Panc1 (cell line): ENCODE measurements at places on chromosomes 7 and 10. TPM values are rescaled to one million over a fixed set of nuclear protein-coding genes. Genes with fewer than 3 reads are reported as not detected.

DNA sequence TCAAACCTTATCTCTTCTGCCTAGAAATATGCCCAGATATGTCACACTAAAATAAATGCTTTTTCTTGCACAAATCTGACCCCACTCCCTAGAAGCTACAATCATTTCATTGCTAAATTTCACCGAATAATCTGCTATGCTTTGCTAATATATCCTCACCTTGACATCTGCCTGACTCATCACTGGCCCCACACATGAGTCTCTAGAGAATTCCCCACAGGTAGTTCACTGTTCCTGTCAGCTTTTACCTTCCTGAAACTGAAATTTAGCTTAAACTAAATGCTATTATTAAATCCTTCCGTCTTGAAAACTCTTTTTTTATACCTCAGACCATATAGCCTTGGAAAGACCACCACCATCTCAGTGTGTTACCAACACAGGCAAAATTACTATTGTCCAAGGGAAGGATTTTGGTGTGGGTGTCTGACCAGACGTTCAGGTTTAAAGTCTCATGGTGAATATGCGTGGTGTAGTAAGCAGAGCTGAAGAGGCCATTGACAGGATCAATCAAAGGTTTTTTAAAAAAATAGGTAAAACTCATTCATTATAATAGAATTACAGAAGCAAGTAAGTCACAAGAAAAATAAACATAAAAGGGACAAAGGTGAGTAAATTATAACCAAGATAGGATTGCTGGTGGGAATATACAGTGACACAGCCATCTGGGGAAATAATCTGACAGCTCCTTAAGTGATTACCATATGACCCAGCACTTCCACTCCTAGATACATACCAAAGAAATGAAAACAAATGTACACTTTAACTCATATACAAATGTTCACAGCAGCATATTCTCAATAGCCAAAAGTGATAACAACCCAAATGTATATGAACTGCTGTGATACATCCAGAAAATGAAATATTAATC is 173.5 kb downstream of the KMT2E start:
- no peak for DNase-seq

DNA sequence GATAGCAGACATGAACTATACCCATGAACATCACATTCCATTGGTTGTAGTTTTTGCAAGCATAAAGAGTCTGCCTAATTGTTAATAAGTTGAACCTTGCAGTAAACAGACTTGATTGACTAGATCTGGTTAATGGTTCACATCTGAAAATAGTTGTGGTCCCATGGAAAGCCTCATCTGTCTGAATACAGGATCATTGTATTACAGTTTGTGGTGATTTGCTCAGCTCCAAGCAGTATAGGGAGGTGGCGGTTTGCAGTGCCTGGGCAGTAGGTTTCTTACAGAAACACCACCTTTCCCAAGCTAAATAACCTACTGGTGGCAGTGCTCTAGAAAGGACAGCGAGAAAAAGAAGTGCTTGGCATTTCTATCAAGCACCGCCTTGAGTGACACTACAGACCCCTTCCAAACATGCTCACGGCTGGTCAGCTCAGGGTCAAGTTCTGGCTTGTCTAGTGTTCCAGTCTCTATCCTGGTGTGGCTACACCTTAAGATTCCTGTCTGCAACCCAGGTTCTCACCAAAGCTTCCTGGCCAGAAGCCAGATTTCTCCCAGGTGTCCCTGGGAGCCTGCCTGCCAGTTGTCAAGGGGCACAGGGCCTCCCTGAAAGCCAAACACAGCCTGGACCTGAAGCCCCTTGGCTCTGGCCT is 119.9 kb downstream of the FANK1 start:
- no peak for DNase-seq

GRCh38 chr7:26393818-26394217 is 102.2 kb downstream of the SNX10 start:
- no peak for DNase-seq

GRCh38 chr7:34165466-34165865 is 260.1 kb downstream of the BMPER start:
- no peak for DNase-seq

- no peak for DNase-seq
These were observed 2.9 kb downstream of the IGF2BP3 start for GRCh38 chr7:23467291-23467805.

- no peak for DNase-seq
These were observed 54.9 kb downstream of the PTEN start for GRCh38 chr10:87918254-87918859.

ATRNL1 gene
- total RNA-seq, result 17.1 TPM

- DNase-seq, result no peak
These were observed 44.8 kb upstream of the ORC5 start for GRCh38 chr7:104252409-104253134.

- no peak for DNase-seq
These were observed 285.5 kb downstream of the HPSE2 start for GRCh38 chr10:98950106-98950505.

- DNase-seq, result no peak
These were observed 16.1 kb downstream of the OGDH start for GRCh38 chr7:44622342-44623151.

- DNase-seq, result no peak
These were observed 250.9 kb downstream of the KIAA1217 start for GRCh38 chr10:24459836-24460235.

CCL24 gene
- not detected for total RNA-seq

DNA sequence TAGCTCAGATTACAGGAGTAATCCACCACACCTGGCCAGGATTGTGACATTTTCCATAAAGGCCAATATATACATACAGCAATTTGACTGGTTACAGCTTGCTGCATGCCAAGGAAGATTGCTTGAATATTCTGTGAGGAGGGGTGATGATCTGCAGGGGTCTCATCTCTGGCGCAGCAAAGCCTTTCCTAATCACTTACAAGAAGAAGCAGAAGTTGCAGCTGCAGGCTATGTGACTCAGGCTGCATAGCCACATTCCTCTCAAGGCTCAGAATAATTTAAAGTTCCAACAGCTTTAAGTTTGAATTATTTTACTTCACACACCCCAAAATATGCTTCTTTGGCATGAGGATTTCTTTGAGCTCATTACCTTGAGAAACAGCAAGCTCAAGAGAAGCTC is 11.4 kb upstream of the RASGEF1A start:
- no peak for DNase-seq

DNA sequence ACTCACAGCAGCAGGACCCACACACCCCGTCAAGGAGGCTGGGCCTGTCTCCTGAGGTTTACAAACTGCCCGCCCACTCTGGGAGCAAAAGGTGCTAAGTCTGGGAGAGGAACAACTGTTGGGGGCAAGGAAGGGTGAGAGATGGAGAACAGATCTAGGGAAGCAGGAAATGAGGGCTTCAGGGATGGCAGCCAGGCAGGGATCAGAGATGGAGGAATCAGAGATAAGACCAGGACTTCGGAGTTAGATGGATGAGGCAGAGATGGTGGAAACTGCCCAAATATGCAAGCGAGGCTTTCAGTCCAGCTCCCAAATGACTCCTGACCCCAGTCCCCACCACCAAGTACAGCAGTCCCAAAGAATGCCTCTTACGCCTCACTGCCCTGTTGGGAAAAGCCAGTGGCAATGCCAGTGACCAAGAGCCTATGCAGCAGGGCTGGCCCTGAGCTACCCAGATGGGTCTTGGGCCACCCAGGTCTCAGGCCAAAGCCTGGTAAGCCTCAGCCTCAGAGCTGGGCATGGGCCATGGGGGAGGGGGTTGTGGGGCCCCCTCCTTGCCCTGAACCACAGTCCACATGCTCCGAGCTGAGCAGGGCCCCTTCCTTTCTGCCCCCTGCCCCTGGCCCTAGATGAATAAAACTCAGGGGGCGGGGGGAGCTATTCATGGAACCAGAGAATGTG is 39.5 kb upstream of the SLF2 start:
- no peak for DNase-seq

DNA sequence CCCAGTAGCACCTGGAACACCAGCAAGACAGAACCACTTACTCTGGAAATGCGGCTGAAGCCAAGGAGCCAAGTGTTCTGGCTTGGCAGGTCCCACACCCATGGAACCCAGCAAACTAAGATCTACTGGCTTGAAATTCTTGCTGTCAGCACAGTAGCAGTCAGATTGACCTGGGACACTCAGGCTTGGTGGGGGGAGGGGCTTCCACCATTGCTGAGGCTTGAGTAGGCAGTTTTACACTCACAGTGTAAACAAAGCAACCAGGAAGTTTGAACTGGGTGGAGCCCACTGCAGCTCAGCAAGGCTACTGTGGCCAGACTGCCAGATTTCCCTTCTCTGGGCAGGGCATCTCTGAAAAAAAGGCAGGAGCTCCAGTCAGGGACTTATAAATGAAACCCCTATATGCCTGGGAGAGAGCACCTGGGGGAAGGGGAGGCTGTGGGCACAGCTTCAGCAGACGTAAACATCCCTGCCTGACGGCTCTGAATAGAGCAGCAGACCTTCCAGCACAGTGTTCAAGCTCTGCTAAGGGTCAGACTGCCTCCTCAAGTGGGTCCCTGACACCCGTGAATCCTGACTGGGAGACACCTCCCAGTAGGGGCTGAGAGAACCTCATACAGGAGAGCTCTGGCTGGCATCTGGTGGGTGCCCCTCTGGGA is 121.2 kb downstream of the MTERF1 start:
- peak; percentile 22 for DNase-seq

- DNase-seq, result no peak
These were observed 12.9 kb downstream of the SEC31B start for GRCh38 chr10:100506596-100507356.

- no peak for DNase-seq
These were observed 1.5 kb downstream of the CTBP2 start for GRCh38 chr10:125158601-125159485.

DNA sequence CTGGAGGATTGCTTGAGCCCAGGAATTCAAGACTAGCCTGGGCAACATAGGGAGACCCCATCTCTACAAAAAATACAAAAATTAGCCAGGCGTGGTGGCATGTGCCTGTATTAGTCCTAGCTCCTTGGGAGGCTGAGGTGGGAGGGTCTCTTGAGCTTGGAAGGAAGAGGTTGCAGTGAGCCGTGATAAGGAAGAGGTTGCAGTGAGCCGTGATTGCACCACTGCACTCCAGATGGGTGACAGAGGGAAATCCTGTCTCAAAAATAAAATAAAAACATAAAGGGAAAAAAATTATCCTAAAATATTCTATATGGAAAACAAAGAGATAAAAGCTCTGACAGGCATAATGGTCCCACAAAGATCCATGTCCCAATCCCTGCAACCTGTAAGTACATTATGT is 87.9 kb upstream of the KAT6B start:
- DNase-seq, result no peak

DNA sequence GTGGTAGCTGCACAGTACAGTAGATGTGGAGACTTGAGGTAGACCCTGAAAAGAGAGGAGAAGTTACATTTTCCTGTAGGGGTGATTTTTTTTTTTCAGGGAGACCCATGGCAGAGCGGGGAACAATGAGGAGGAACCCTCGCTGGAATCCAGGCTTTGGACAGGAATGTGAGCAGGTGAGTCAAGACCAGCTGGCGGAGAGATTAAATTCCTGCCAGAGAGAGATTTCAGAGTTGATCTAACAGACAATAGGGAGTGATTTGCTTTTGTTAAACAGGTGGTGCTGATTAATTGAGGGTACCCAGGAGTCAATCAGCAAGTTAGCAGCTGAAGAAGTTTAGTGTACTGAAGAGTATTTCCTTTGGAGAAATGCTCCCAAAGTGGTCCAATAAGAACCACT is 41.6 kb upstream of the MINDY3 start:
- no peak for DNase-seq

- DNase-seq, result no peak
These were observed 21.5 kb upstream of the SEC61G start for GRCh38 chr7:54780490-54780889.

SYT15 gene
- 0.28 TPM for total RNA-seq

DNA sequence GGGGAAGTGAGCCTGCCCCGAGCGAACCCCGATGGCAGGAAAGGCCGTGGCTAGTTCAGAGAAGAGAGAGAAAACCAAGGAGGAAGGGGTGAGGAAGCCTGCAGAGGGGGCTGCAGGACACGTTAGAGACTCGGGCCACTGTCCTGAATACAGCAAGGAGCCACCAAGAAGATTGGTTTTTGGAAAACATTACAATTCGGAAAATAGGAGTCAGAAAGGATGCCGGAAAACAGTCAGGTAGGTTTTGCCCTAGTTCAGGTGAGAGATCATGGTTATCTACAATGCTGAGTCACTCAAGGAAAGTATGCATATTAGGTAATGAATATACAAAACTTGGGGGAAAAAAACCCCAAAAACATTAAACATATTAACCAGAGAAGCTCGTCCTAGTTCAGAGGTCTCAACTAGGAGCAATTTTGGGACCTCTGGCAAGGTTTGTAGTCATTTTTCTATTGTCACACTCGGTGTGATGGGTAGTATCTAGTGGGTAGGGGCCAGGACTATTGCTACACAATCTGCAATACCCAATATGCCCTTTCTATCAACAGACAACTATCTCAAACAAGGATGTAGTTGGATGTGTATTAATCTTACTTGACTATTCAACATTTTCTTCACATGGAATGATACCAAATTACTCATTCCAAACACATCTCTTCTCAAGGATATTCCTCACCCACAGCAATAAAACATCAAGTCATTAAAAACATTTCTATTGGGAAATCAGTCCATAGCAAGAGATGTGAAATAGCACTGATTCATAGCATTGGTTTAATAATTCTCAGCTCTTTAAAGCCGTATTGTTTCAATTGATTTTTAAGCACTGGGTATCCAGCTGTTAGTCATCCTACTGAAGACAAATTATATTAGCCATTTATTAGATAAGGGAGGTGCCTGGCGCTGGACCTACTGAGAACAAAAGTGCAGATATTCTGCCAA is 74.4 kb upstream of the RSU1 start:
- peak; percentile 77 for DNase-seq

DNA sequence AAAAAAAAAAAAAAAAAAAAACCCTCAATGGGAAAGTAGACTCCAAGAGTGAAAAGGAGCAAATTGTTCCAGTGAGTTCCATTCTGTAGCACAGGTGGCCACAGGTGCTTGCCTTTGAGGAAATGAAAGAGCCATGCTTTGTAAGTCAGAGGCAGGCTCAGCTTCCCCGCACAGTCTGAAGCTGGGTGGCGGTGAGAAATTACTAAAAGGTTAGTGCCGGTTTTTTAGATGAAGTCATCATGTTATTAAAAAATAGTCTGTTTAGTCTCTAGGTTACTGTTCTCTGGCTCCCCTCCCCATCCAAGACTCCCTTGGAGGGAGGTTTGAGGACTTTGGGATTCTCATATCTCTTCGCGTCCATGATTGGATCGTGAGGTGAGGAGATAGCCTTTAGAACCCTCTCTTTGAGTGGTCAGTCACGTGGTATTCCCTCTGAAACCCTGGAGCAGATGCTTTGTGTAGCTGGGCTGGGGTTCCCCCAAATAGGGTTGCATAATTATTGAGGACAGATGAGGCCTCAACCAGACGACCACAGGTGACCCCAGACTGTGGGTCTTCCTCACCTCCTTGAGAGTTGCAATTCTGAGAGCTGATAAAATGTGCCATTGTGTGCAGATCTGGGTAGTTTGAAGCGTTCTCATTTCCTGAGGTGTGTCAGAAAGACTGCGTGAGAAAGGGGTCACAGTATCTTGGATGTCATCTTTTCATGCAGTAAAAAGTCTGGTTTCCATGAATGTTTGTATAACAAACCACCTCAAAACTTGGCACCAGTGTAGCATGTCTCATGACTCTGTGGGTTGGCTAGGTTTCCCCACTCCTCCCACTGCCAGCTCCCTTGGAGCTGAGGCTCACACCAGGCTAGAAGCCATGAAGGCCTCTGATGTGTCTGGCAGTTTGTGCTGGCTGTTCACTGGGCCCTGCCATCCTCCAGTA is 27.1 kb downstream of the OGDH start:
- DNase-seq, result no peak

CYP26C1 gene
- 1.1 TPM for total RNA-seq

FFAR4 gene
- 0.92 TPM for total RNA-seq
